Naive B cell (primary cell): ENCODE measurements at places on chromosomes 5 and 9. TPM values are rescaled to one million over a fixed set of nuclear protein-coding genes. Genes with fewer than 3 reads are reported as not detected.

WDR38 gene
- polyA plus RNA-seq, result not detected

FAM78A gene
- 13.3 TPM for polyA plus RNA-seq

IRX2 gene
- polyA plus RNA-seq, result not detected

CAMLG gene
- polyA plus RNA-seq, result 39.1 TPM

GLDC gene
- 2.2 TPM for polyA plus RNA-seq

WNT8A gene
- polyA plus RNA-seq, result not detected

- no peak for DNase-seq
These were observed 192.6 kb downstream of the ESM1 start for GRCh38 chr5:54792611-54793404.

- DNase-seq, result no peak
These were observed 328.7 kb downstream of the MARCHF11 start for GRCh38 chr5:15850939-15851341.

DNA sequence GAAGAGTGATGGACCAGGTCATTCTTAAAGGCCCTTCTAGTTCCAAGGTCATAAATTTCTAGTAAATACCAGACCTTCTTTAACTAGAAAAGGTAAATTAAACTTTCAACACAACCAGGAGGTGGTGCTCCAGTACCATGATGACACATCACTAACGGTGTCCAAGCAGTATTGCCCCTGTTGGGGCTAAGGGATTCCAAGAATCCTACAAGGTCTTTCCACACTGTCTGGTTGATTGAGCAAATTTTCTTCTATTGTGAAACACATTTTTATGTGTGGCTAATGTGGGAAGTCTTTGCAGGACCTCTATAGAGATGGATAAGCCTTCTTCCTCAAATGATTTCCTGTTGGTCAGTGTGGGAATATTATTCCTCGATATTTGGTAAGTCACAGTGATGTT, 459.6 kb upstream of the PAPPA start:
- no peak for DNase-seq

- DNase-seq, result no peak
These were observed 1.7 kb upstream of the LTC4S start for GRCh38 chr5:179791881-179792611.

DNA sequence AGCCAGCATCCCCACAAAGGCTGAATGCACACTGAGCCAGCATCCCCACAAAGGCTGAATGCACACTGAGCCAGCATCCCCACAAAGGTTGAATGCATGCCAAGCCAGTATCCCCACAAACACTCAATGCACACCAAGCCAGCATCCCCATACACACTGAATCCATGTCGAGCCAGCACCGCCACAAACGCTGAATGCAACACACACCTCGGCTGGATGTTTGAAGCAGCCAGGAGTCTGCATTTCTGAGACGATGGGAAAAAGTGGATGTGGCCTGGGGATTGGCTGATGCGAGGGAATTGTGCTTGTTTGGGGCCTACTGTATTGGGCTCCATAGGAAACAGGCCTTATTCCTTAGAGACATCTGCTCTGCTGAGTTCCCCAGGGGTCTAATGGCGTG, 30.9 kb upstream of the CEP72 start:
- DNase-seq, result no peak

GRCh38 chr9:84659313-84659712, 10.2 kb upstream of the NTRK2 start:
- DNase-seq, result no peak

DNA sequence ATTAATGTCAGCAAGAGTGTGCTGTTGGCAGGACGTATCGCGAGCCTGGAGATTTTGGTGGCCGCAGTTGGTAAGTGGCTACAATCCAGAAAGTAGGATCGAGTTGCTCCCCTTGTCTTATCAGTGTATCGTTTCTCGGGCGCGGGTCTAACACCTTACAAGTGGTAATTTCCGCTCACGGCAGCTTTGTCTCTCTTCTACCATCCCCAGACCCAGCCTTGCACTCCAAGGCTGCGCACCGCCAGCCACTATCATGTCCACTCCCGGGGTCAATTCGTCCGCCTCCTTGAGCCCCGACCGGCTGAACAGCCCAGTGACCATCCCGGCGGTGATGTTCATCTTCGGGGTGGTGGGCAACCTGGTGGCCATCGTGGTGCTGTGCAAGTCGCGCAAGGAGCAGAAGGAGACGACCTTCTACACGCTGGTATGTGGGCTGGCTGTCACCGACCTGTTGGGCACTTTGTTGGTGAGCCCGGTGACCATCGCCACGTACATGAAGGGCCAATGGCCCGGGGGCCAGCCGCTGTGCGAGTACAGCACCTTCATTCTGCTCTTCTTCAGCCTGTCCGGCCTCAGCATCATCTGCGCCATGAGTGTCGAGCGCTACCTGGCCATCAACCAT, 1.1 kb downstream of the PTGER4 start:
- peak; percentile 43 for DNase-seq

GRCh38 chr9:121718084-121718483, 66.7 kb downstream of the DAB2IP start:
- no peak for DNase-seq

DNA sequence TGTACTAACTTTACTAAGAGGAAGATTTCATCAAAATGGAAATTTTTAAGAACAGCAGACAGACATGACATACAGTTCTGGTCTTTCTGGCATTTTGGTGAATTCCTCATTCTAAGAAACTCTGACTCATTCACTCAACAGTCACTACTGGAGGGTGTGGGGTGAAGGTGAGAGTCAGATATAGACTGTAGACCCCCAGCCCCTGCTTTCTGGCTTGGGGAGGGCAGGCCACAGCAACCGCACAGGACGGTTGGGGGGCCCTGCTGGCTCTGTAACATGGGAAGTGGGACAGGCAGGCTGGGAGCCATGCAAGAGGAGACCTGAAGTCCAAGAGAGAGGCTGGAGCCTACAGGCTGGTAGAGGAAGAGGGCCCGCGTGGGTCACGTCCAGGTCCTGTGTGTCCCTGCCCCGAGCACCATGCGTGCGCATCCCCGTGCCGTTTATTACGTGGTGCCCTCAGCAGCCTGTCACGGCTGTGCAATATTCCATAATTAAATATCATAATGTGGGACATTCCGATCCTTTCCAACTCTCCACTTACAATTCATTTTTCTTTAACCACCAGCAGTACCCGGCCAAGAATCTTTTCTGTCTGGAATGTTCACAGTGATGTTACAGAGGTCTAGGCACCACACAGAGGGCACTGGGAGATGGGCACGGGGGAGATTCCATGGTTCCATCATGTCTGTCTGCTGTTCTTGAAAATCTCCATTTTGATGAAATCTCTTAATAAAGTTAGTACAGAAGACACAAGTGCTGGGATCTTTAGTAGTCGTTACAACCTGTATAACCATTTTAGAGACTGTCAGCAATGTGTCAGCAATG, 75.5 kb downstream of the SEMA4D start:
- DNase-seq, result no peak

DNA sequence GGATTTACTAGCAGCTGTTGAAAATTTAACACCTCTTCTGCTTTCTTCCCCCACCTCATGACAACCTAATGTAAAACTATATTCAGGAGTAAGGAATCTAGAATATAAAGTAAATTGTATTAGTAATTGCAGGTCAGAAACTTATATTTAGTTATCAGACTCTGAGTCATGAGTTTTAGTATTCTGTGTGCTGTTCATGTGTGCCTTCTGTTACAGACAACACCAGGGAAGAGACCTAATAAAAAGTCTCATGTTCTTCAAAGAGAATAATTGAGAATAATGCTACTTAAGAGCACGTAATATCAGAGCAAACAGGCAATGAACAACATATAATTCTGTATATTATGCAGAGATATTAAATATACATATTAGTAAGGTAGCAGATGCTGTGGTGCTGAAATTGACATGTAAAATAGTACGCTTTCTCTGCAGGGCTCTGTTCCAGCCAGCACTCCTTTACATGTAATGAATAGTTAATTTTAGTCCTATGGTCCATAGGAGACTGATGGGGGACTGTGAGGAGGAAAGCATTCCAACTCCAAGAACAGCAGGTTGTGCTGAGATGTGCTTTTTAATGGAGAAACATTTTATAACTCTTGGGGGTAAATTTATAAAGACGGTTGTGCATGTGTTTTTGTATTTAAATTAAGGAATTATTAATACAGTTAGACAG, 106.4 kb downstream of the ZSWIM6 start:
- no peak for DNase-seq

DNA sequence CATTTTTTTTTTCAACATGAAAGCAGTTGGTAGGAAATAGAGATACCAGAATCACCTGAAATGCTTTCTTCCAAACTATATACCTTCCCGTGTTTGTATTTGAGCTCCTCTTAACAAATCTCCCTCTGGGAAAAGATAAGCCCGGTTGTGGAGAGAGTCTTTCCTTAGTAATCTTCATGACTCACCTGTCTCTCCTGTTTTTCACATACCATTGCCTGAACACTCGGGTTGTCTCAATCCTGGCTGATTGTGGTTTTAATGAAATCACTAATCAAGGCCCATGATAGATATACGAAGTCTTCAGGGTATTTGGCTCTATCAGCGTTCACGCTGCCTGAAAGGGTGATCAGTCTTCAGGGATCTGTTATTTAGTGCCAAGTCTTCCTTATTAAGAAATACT, 136.7 kb downstream of the MAN2A1 start:
- no peak for DNase-seq

GRCh38 chr5:94670726-94671125, 52.3 kb downstream of the SLF1 start:
- DNase-seq, result no peak

GRCh38 chr9:86971742-86972141, 24.4 kb upstream of the GAS1 start:
- no peak for DNase-seq

DNA sequence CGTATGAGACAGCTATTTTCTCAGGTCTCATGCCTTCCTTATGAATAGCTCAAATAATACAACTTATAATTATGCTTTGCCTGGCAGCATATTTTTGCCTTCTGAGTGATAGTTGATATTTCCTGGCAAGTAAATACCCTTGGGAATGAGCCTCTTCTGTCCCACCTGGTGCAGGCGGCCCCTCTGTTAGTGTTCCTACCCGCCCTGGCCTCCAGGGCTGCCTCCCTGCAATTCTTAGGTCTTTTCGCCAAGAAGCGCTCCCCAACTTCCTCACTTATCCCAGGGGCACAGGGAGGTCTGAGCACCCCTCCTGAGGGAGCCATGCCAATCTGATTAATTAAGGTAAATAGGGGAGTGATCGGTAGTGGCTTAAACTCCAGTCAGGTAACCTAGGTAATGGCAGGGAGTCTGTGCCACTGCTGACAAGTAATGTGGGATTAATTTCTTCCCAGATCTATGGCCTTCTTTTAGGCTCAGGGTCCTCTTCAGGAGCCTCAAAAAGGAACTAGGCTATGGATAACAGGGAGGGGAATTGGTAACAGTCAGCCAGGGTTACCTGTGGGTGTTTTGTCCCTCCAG, 81.5 kb downstream of the GALNT10 start:
- DNase-seq, result no peak

DNA sequence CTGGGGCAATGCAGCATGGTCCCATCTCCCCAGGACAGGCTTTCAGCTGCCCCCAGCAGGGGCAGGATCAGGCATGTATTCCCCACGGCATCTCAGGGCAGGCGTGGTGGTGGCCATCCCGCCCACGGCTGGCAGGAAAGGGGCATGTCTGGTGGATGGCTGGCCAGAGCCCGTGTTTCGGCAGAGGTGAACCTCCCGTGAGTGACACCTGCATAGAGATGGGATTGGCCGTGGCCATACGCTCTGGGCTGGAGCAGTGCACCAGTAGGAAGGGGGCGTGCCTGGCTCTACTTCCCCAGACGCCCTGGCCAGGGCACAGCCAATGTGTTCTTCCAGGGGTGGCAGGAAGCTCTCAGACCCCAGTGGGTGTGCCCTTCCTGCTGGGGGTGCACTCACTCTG, 139.1 kb downstream of the ZNF354C start:
- no peak for DNase-seq

DNA sequence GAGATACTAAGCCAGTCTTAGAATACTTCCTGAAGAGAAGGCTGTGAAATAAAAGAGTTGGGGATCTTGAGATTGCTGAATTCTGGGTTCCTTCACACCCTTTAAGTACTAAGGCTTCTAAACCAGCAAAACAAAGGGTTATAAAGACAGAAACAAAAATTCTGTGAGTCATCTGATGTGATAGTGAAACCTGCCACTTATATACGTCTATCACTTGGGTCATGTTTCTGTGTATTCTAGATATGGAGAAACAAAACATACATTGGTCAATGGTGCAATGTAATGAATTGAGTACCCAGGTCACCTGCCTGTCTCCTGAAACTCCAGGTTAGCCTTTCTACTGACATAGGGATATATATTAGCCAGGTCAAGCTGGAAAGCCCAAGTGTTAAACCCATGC, 319.3 kb upstream of the GRAMD2B start:
- DNase-seq, result no peak

- DNase-seq, result no peak
These were observed 12.6 kb upstream of the SPARC start for GRCh38 chr5:151699071-151699901.

DNA sequence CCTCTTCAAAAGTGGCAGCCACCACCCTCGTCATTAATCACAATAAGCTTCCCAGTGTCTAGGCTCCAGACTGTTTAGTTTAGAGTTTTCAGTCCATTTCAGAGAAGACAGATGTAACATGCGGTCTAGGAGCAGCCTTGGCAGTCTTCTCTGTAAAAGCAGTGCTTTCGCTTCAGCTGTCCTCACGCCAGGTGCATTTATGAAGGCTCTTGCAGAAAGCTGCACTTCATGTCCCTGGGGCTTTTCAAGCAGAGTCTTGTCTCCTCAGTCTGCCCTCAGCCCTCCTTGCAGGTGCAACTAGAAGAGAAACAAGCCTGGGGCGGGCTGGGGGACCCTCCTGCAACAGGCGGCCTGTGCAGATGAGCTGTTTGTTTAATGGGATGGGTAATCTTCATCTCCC, 281.9 kb downstream of the DRD1 start:
- DNase-seq, result no peak

DNA sequence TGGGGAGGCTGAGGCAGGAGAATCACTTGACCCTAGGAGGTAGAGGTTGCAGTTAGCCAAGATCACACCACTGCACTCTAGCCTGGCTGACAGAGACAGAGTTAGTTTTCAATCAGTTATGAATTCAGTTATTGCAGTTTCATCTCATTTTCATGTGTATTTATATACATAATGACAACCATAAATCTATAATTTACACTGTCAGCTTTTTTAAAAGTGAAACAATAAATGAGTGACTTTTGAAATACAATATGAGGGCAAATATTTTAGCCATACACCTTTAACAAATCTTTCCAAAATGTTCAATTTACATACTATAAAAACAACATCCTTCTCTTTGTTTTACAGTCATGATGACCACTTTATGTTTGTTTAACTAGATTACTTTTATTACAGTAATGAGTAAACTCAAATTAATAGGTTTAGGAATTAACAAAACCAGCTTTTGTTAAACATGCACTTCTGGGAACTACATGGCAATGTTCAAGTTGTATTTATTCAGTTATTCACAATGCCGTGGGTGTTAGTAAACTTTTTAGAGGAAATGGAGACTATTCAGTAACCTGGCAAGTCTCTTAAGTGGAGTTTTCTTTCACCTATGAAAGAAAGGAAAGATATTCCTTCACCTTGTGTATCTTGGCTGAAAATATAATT, 12.7 kb downstream of the TYRP1 start:
- DNase-seq, result no peak

GRCh38 chr5:166499447-166500240, 1791.8 kb upstream of the WWC1 start:
- no peak for DNase-seq
